Trophoblast cell (in vitro differentiated cells and primary cell): ENCODE measurements at places on chromosomes 12 and 14.

- no peak for DNase-seq
These were observed 1.7 kb downstream of the FITM1 start for GRCh38 chr14:24132061-24132685.

DNA sequence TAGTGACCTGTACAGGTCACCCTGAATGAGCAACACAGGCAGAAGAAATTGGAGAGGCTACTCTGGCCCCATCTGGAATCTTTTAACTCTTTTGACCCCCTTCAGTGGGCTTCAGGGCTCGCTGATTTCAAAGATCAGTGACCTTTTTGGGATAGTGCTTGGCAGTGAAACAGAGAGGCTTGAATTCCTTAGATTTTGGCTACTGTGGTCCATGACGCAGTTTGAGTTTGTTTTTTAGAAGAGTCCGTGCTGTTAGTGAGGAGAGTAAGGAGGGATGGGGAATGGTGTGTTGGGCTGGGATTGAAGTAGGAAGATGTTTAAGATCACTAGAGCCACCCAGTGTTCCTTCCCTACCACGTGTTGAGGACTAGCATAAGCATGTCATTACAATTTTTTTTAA lies 16.5 kb downstream of the TMEM30B start:
- no peak for DNase-seq

- DNase-seq: no peak
These were observed 13.3 kb downstream of the SLC15A4 start for GRCh38 chr12:128810182-128811127.

GRCh38 chr12:94049718-94050117 lies 98.7 kb upstream of the PLXNC1 start:
- no peak for DNase-seq

DNA sequence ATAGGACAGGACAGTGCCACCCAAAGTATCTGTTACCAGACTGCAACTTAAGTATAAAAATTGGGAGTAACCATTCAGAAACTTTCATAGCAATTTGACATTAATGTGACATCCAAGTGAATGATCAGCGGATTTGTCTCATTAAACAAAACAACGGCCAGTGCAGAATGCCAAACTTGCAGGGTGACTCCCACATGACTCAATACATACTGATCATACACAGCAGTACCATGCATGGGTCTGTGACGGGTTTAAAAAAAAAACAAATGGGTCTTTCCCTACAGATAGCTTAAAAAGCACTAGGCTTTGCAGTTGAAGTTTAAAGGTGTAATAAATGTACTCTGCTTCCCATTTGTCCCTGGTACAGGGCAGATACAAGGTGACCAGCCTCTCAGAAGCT lies 116.6 kb downstream of the SLC35F4 start:
- DNase-seq: peak; percentile 3

GRCh38 chr14:55513491-55513890 lies 66.5 kb upstream of the KTN1 start:
- no peak for DNase-seq

GRCh38 chr12:109725321-109726105 lies 11.9 kb downstream of the FAM222A start:
- no peak for DNase-seq

- no peak for DNase-seq
These were observed 795.4 kb upstream of the MGAT4C start for GRCh38 chr12:87051621-87052020.

GRCh38 chr12:64383675-64384074 lies 6.9 kb downstream of the C12orf56 start:
- DNase-seq: no peak

- DNase-seq: no peak
These were observed 63.9 kb downstream of the NUAK1 start for GRCh38 chr12:106074706-106075392.

DNA sequence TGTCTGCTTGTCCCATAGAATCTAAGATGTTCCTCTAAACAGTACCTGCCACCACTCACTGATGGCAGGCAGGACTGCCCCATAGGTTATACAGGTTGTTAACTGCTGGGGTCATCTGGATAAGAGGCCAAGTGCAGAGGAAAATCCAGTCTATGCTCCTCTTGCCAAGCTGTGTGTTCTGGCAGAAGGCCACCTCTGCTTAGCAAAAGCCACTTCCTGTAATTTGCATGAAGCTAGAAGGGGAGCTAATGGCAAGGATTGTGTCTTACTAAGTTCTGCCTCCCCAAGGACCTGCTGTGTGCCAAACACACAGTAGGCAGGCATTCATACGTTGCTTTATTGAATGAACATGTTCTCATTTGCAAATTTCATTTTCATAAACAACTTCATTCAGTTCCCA lies 445.4 kb downstream of the BCL11B start:
- no peak for DNase-seq

- no peak for DNase-seq
These were observed 67.8 kb downstream of the NTF3 start for GRCh38 chr12:5499566-5500330.

DNA sequence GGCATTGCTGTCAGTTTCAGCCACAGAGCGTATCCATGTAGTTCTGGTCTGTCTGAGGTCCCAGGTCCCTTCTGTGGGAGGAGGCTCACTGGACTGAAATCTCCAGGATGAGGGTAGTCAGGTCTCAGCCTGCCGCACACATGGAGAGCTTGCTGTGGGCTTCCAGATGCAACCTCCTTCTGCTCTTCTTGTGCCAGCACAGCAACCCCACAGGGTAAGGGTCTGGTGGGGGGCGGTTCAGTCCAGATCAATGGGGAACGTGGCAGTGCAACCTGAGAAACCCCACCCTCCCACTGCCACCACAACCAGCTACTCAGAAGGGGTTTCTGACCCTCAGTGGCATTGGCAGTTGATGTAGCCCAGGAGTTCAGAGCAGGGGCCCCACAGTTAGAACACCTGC lies 61.2 kb downstream of the BEGAIN start:
- DNase-seq: no peak

GRCh38 chr12:110373425-110373824 lies 30.1 kb downstream of the ANAPC7 start:
- no peak for DNase-seq

DNA sequence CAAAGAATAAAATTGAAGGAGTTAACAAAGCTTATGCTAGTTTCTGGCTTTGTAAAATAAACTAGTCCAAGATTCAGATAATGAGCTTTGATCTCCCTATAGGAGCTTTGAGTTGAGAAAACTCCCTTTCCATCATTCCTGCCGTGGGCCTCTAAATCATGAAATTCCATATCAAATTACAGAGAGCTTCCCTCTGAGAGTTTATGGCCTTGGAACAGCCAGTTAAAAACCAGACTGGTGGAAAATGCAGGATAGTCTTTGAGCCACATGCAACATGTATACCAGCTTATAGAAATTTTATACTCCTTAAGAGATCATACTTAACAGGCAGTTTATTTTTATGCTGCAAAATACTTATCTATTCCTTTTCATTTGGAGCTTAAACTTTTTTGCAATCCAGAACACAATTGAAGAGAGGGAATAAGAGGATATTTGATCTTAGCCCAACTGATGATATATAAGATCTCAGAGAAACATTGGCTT lies 175.8 kb upstream of the ATP2B1 start:
- no peak for DNase-seq

DNA sequence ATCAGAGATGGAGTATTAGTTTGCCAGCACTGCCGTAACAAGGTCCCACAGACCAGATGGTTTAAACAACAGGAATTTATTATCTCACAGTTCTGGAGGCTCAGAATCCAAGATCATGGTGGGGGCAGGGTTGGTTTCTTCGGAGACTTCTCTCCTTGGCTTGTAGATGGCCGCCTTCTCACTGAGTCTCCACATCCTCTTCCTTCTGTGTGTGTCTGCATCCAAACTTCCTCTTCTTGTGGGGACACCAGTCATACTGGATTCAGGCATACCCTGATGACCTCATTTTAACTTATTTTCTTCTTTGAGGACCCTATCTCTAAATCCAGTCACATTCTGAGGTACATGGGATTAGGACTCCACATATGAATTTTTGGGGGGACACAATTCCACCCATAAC lies 455.5 kb downstream of the RGS6 start:
- no peak for DNase-seq

- DNase-seq: peak; percentile 61
These were observed 181.3 kb upstream of the FKBP4 start for GRCh38 chr12:2613326-2614073.

GRCh38 chr12:132534076-132534475 lies 44.1 kb downstream of the FBRSL1 start:
- DNase-seq: no peak

GRCh38 chr14:77970646-77971045 lies 170.7 kb downstream of the ADCK1 start:
- DNase-seq: no peak

DNA sequence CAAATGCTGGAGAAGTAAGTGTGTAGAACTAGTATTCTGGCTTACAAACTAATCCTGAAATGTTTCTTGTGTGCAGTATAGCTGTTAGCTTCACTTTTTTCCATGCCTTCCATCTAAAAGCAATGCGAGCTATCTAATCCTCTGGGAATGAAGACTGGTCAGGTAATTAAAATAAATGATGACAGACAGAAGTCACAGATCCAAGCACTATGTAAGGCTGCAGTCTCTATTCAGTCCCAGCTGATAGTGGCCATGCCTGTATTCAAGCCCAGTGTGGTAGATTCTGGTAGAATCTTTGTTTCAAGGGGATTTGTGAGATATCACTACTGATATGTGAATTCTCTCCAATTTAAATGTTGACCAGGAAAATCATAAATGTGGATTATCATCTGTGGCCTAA lies 637.2 kb downstream of the TMTC2 start:
- no peak for DNase-seq

- DNase-seq: no peak
These were observed 85.5 kb downstream of the STAB2 start for GRCh38 chr12:103672401-103673119.

DNA sequence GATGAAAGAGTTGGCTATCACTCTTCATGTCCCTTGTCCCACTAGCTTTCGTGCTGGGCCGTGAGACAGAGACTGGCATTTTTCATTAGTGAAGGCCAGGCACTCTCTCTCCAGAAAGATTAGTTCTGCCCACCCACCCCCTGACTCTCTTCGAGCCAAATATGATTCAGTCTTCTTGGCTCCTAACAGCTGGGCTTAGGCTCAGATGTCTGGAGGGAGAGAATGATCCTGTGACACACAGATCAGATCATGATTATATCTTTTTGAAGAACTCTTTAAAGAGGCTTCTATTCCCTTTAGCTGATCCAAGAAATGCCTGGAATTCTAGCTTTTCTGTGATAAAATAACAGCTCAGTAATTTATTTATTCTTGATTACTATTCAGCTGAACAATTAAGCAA lies 5.2 kb upstream of the GNG2 start:
- DNase-seq: no peak

GRCh38 chr12:120844768-120845449 lies 59.2 kb downstream of the SPPL3 start:
- no peak for DNase-seq

- DNase-seq: no peak
These were observed 199.1 kb upstream of the KRR1 start for GRCh38 chr12:75710361-75711069.

GRCh38 chr14:94382716-94383596 lies 5.4 kb downstream of the SERPINA1 start:
- DNase-seq: no peak

DNA sequence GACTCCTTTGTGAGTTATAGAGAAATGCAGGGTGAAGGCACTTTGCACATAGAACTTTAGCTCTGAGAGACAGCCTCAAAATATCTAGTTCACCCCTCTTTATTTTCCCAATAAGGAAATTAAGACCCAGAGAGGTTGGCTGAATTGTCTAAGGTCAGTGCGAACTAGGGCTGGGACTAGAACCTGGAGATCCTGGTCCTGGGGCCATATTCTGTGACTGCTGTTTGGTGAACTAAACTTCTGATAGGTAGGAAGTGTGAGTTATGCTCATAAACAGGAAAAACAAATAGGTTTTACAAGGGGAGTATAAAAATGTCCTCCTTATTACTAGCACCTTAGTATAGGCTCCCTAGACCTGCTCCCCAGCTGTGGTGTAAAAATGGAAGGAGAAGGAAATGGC lies 53.9 kb downstream of the DAD1 start:
- no peak for DNase-seq

- DNase-seq: peak; percentile 75
These were observed 3.7 kb downstream of the ANG start for GRCh38 chr14:20692116-20692751.

DNA sequence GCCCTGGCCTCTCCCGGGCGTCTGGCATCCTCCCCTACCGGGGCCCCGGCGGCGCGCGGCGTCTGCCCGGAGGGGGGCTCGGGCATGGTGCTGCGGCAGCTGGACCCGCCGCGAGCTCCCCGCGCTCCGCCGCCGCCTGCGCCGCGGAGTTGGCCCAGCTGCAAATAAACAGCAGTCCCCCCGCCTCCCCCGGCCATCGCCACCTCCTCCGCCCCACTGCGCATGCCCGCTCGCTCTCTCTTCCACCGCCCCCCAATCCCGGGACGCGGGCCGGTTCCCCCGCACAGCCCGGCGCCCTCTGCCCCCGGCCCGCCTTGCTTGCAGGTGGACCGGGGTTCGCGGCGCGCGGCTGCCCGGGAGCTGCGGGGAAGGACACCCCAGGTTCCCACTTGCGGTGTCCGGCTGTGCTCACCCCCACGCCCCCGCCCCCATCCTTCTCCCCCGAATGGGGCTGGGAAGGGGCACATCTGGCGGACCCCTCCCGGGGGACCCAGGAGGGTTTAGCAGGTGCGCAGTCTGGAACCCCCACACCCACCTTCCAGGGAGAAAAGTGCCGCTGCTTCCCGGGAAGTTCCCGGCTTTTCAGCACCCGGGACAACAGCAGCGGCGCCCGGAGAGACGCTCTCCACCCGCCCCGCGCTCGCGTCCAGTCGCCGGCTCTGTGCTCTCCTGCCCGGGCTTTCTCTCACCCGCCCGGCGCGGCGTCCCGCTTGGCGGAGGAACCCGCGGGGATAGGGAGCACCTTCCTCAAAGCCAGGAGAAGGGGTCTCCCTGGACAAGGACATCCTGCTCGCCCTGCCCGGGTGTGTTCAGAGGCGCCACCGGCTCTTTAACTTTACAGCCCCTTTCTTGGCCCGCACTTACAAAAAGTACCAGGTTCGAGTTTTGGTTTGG lies at the start of gene TMTC1:
Gene TMTC1, minus strand, starts transcription at position 170 of the 894 bp plus-strand sequence. CDS start 191 bp downstream, outside the sequence.
- peak; percentile 22 for DNase-seq

DNA sequence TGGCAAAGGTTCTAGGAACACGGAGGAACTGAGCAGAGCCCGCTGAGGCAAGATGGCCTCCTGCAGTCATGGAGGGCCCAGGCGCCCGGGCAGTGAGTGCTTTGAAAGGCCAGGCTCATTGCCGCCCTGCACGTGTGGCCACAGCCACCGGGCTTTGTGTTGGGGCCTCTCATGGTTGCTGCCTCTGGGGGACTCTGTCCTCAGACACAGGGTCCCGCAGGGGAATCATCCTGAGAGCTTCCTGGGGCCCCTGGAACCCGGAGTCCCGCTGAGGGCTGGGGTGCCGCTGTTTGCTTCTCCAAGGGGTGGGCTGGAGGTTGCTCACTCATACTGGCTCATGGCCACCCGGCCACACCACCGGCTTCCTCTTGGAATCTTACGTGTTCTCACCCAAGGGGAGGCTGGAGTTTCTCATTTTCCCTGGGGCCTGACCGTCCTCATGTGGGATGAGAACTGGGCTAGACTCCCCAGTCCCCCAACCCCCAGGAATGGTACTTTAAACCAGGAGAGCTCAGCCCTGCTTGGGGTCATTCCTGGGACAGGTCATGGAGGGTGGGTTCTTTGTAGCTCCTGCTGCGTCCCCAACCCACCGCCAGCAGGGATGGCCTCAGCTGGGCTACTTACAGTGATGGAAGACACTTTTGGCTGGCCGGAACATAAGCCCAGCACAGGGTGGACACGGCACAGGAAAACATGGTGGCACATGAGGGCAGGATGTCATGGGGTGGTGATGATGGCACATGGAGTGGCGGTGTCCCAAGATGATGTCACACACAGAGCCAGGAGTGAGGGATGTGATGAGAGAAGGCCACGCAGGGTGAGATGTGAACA lies 21.1 kb upstream of the LRTM2 start:
- DNase-seq: no peak

GRCh38 chr14:105465209-105466031 lies 9.2 kb upstream of the CRIP2 start:
- DNase-seq: peak; percentile 62
